Fibroblast of skin of left biceps (primary cell): ENCODE measurements at places on chromosomes 5 and 9.

DNA sequence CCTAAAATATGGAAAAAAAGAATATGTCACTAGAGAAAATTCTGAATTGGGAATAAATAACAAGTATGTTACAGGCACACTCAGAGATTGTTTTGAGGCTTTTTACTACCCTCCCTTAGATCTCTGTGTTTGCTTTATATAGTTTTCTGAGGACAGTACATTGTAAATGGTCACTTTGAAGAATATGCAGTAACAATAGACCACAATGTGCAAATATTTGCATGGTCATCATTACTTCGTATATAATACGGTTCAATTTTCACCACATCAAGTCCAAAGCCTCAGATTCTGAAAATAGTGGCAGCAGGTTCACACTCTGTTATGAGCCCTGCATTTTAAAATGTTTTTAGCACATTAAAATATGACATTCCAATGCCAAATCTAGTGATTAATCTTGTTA, 238.6 kb downstream of the ADAMTS6 start:
- no peak for DNase-seq

DNA sequence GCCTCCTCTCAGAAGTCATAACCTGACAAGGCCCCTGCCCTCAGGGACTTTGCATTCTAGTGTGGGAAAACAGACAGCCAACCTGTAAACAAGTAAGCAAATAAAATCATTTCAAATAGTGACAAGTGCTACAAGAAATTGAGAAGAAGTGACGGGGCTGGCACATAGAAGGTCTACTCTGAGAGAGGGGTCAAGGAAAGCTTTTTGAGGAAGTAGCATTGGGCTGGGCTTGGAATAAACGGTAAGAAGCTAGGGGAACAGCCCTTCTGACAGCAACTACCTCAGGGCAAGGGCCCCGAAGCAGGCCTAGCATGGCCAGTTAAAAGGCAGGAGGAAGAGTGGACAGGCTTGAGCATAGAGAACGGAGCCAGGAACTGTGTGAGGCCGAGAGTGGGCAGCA, 4.8 kb upstream of the SLC2A8 start:
- no peak for DNase-seq

GRCh38 chr5:117263231-117263630, 688.6 kb upstream of the SEMA6A start:
- DNase-seq, result no peak

DNA sequence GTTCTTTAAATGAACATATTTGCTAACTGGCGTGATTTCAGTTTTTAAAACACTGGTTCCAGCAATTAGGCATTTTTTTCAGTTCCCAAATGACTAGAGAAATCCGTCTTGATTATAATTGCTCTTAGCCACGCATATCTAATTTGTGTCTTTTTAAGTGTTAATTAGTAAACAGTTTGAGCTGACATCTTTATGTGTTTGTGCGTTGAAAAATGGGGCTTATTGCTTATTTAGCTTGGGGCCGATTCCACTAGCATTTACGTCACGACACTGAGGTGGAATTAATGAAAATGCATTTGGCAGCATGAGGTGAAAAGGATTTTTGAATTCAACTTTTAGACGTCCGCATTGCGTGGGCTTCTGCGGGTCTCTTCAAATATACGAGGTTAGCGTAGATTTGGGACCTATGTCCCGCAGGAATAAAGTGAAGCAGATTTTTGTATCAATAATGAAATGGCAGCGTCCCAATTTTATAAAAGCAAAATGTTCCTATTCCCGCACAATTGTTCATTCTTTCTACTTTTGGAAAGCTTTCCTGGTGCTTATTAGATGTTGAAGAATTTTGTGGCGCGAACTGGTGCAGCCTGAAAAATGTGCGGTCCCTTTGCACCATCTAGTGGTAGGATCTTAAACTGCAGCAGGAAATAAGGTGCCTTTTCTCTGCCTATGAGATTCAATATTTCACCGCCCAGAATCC, 122.7 kb upstream of the LMX1B start:
- DNase-seq, result peak; percentile 29
